Activated naive CD8-positive, alpha-beta T cell treated with anti-CD3 and anti-CD28 coated beads, Interleukin-2, amount 50 U/mL, for 24 hours (primary cell): ENCODE measurements at places on chromosomes 1 and 21.
A peak's percentile ranks its signal among the peaks of the same experiment; 100 is the strongest.

DNA sequence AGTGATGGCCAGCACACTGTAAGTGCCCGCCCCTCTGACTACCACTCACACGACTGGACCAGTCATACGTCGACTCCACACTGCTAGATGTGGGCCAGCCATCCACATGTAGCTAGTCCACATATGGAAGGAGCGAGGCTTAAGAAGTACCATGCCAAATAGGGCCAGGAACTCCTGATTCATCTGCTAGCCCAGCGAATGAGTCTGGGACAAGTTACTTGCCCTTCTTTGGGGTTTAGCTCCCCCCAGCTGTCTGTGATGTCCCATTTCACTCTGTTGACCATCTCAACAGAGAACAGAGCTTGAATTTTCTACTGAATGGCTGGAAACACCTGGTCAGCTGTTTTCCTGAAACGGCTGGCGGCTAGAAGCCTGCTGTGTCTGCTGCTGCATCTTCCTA is 5.8 kb downstream of the CSRP1 start:
- no peak for DNase-seq

GRCh38 chr1:42957229-42957879 is 1.3 kb downstream of the SLC2A1 start:
- no peak for DNase-seq

GRCh38 chr1:151991663-151992302 is 1.9 kb downstream of the S100A10 start:
- no peak for DNase-seq

GRCh38 chr21:45376459-45377324 is 28.3 kb upstream of the COL18A1 start:
- DNase-seq, result no peak

DNA sequence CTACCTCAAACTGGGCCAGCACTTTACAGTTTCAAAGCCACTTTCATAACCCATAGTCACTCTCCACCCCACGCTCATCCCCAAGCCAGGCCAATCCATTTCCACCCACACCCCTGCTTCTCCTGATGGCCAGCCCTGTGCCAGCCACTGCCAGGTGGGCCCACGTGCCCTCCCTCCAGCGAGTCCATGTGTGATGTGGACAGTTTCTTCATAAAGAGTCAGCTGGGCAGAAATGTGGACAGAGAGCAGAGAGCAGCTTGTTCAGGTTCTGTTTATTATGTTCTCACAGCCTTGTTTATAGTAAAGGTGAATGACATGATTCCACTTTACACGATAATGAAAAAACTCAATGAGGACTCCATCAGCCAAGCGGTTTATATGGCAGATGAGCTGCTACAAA is 37.4 kb upstream of the RGS16 start:
- DNase-seq, result no peak

DNA sequence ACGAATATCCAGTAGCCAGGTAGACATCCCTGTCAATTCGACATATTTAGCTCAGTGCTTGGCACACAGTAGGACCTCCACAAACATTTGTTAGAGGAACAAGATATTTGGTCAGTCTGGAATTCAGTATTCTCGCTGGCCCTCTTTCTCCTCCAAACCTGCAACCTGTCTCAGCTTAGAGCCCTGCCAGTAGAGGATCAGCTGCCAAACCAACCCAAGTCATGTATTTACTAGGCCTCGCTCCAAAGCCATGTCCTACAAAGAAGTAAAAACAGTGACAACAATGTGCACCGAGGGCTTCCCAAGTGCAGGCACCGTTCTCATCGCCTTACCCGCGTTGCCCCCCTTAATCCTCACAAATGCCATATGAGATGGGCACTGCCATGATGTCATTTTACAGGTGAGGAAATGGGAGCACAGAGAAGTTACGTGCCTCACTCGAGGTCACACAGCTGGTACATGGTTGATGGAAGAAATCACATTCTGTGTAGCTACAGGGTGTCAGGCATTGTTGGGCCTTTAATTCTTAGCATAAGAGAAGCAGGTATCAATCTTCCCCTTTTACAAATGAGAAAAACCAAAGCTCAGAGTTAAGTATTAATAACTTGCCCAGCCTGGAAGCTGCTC is 26.0 kb upstream of the CDCA8 start:
- DNase-seq, result no peak

DNA sequence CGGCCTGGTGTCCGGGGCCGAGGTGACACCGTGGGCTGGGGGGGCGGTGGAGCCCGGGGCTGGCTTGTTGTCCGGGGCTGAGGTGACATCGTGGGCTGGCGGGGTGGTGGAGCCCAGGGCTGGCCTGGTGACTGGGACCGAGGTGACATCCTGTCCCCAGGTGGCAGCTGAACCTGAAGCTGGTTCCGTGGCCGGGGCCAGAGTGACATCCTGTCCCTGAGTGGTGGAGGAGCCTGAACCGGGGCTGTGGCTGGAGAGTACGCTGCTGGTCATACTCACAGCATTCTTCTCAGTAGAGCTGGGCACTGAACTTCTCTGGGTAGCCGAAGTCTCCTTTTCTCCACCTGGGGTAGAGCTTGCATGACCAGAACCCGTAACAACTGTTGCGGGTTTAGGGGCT is 15.8 kb downstream of the THBS3 start:
- no peak for DNase-seq

GRCh38 chr21:41197582-41197981 is 29.6 kb downstream of the BACE2 start:
- DNase-seq, result no peak

DNA sequence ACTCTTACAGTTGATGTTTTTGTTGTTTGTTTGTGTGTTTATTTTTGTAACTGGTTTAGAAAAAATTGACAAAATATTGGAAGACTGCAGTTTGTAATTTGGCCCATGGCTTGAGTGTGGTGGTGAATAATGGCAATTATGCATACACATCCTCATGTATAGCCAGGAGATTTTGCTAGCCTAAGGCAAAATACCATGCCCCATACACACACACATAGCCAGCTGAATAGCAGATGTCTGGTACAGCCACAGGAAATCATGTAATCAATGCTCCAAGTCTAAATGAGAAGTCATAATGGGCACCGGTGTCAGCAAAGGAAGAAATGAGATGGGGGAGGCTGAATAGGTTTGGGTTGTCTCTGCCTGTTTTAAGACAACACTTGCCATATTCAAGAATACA is 135.2 kb upstream of the COA6 start:
- no peak for DNase-seq

GRCh38 chr1:9746651-9747050 is 77.1 kb downstream of the CLSTN1 start:
- DNase-seq, result no peak

DNA sequence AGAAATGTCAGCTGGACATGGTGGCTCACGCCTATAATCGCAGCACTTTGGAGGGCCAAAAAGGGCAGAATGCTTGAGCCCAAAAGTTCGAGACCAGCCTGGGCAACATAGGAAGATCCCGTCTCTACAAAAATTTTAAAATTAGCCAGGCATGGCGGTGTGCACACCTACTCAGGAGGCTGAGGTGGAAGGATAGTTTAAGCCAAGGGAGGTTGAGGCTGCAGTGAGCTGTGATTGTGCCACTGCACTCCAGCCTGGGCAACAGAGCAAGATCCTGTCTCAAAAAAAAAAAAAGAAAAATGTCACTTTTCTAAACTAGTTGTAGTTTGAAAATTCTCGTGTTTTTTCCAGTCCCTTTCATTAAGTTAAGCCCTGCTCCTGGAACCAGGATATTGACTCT is 9.1 kb downstream of the CLSTN1 start:
- no peak for DNase-seq

GRCh38 chr21:43188592-43189210 is 19.9 kb downstream of the CRYAA start:
- no peak for DNase-seq

GRCh38 chr1:236269439-236269838 is 12.3 kb downstream of the ERO1B start:
- DNase-seq, result no peak

GRCh38 chr1:164472841-164473240 is 86.1 kb upstream of the PBX1 start:
- no peak for DNase-seq

DNA sequence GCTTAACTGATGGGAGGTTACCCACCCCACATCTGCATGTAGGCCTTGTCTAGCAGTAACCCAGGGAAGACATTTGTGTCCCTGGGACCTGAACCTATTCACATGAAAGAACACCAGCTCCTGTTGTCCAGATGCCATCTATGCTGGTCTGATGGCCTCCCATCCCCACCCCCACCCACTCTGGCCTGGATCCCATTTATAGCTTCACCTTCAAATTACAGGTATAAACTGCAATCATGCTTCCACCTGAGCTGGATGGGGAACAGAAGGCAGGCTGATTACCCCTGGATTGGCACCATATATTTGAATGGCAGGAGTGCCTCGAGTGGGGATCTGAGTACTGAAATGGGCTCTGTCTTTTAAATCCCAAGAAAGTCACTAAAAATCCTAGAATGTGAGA is 312.7 kb upstream of the USP24 start:
- no peak for DNase-seq

DNA sequence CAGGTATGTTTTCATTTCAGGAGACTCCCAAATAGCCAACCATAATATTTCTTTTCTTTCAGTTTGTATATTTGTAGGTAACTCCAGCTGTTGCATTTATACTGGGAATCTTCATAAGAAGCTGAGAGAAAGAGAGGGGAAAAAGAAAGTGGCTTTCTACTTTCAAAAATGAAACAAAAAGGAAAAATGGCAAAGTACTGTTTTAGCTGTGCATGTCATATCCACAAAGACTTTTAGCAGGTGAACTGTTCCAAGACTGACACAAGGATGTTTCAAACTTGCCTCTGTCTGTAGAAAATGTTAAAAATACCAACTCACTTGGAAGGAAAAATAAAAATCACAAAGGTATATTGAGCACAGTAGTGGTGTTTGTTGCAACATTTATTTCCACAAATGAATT is 41.9 kb upstream of the CACYBP start:
- DNase-seq, result no peak

GRCh38 chr1:206464456-206464964 is 5.8 kb upstream of the IKBKE start:
- DNase-seq, result no peak

DNA sequence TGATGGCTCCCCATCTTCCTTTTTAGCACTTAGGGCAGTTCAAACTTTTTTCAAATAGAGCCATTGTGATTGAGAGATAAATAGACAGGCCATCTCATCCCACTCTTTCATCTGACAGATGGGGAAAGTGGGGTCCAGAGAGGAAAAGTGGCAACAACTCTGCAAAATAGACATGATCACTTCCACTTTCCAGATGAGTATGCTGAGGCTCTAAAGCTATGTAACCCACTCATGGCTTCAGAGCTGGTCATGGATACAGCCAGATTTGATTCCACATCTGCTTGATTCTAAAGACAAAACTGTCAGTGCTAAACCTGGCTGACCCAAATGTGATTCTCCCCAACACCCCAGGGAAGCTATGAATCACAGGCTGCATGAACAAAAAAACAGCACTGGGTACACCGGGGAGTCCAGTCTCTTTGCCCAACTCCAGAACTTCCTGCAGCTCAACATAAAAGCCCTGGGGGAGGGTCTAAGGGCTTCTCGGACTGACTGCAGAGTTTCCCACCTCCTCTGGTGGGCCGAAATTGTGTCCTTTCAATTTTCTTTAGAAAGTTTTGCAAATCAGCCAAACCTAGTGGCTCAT is 59.3 kb downstream of the PLPP3 start:
- no peak for DNase-seq

- DNase-seq, result no peak
Observed at GRCh38 chr1:50568782-50569181, 145.5 kb upstream of the DMRTA2 start.

DNA sequence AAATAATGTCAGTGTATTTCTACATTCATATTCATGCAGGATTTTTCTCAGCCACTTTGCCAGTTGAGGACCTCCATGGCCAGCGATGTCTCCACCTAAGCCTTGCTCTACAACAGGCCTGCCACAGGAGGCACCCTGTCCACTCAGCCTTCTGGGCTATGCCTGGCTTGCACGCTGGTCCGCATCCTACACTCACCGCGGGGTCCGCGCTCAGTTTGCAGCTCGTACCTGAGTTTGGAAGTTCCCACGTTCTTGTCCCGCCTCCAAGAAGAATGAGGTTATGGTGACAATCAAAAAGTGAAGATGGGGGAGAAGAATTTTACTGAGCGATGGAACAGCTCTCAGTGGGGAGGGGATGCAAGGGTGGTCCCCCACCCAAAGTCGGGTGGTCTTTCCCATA is 93.6 kb upstream of the GRIK1 start:
- DNase-seq, result no peak

GRCh38 chr21:37087188-37087587 is 14.1 kb downstream of the TTC3 start:
- no peak for DNase-seq

- DNase-seq, result no peak
Observed at GRCh38 chr21:34875830-34876229, 173.3 kb downstream of the RUNX1 start.

GRCh38 chr1:108615544-108615943 is 45.3 kb downstream of the HENMT1 start:
- no peak for DNase-seq

GRCh38 chr1:205488074-205488723 is 16.3 kb upstream of the CDK18 start:
- peak; percentile 62 for DNase-seq

DNA sequence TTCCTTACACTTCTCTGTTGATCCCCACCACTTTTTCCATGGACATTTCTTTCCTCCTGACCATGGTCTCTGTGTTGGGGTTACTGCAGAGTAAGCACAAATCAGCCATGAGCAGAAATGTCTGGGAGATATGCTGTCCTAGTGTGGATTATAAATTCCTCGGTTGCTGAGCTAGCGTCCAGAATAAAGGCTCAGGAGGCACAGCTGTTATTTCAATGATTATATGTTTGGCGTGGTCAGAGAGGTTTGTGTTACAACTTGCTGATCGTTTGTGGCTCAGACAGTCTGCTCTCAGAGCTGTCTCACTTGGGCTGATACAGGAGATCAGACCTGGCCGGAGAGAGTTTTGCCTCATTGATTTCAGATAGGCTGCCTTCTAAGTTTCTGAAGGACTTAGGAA is 37.5 kb upstream of the LAMC2 start:
- DNase-seq, result no peak

DNA sequence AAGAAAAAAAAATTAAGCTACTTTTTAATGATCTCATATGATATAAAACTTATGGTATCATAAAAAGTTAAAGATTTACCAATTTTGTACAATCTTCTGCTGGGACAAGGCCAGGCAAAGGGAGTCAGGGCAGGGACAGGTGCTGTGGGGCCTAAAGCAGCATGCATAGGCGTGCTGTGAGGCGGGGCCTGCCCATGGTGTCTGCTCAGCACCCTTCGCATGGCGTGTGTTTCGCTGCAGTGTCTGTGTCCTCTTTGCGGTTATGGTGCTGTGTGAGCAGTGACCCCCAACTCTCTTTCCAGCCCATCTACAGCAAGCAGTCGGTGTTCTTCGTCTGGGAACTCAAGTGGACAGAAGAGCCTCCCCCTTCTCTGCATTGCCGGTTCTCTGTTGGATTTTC is 13.4 kb upstream of the PWP2 start:
- no peak for DNase-seq

DNA sequence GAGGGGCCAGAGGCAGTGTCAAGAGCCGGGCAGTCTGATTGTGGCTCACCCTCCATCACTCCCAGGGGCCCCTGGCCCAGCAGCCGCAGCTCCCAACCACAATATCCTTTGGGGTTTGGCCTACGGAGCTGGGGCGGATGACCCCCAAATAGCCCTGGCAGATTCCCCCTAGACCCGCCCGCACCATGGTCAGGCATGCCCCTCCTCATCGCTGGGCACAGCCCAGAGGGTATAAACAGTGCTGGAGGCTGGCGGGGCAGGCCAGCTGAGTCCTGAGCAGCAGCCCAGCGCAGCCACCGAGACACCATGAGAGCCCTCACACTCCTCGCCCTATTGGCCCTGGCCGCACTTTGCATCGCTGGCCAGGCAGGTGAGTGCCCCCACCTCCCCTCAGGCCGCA is at the start of gene BGLAP:
TSS of gene BGLAP (plus strand) at position 259 of the 400 bp plus-strand sequence. CDS start at position 307, 48 bp downstream.
- DNase-seq, result no peak
